ENCODE measurements at places on chromosomes 1 and 21.

DNA sequence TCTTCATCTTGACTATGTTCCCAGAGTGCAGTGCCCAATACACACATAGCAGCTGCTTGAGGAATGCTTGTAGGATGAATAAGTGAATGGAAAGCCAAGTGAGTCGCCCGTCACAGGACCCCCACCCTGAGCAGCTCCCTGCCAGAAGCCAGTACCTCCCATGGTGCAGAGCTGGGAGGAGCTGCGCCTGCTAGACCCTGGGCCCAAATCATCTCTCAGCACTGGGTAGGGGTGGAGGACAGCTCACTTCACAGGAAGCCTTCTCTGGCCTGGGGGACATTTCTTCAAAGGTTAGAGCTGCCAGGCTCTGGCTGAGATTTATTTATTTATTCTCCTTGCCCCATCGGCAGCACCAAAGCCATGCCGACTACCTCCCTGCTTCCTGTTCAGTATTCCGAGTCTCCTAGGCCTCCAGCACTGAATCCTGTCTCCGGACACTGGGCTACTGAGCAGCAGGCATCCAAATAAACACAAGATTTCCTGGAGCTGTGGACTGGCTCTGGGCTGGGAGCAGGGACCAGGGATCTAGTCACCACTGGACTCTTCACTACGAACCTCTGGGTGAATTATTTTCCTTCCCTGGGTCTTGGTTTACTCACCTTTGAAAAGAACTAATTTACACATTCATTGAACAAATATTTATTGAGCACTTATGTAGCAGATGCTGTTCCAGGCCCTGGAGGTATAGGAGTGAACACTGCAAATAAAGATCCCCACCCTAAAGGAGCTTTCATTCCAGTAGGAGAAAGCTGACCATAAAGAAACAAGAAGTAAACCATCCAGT is 187.7 kb downstream of the TRABD2B start:
- no peak for DNase-seq

- DNase-seq, result no peak
Observed at GRCh38 chr1:101452825-101453224, 216.0 kb downstream of the S1PR1 start.

DNA sequence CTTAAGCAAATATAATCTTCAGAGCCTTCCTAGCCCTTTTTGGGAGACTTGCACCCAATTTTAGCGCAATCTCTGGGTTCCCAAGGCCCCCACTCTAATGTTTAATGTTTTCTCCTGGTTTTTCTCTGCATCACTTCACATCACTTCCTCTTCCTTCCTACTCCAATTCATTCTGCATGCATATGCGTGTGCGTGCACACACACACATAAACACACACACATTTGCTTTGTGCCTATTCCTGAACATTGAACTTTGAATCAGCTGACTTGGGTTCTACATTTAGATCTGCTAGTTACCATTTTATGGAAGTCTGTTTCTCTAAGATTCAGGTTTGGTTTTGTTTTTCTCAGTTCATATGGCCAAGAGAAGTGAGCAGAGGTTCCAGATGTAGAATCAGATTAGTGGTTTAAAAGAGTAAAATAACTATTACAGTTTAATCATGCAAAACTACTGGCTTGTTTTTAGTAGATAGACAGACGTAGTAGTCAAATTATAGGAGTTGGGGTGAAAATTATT is 7.4 kb upstream of the EDEM3 start:
- no peak for DNase-seq

DNA sequence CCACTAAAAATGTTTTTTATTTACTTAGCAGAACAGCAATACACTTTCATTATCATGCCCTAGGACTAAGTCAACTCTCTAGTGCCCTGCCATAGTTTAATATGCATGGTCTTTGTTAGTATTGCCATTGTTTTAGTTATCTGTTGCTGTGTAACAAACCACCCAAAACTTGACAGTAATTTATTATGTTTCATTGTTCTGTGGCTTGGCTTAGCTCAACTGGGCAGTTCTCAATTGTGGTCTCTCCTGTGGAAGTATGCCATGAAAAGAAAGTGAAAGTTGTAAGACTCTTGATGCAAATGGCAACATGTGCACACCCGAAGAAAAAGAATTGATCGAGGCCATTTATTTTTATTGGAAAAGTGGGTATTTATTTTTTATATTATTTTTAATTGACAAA is 206.3 kb upstream of the KCTD3 start:
- no peak for DNase-seq

GRCh38 chr1:194281376-194281775 is 1095.0 kb upstream of the B3GALT2 start:
- no peak for DNase-seq

GRCh38 chr1:30923597-30923996 is 15.0 kb upstream of the SDC3 start:
- no peak for DNase-seq

GRCh38 chr1:87926921-87927320 is 598.2 kb downstream of the LMO4 start:
- no peak for DNase-seq

- DNase-seq, result no peak
Observed at GRCh38 chr1:55803429-55803828, 588.3 kb upstream of the USP24 start.
